ENCODE measurements at places on chromosomes 2 and 18.
A peak's percentile ranks its signal among the peaks of the same experiment; 100 is the strongest.

DNA sequence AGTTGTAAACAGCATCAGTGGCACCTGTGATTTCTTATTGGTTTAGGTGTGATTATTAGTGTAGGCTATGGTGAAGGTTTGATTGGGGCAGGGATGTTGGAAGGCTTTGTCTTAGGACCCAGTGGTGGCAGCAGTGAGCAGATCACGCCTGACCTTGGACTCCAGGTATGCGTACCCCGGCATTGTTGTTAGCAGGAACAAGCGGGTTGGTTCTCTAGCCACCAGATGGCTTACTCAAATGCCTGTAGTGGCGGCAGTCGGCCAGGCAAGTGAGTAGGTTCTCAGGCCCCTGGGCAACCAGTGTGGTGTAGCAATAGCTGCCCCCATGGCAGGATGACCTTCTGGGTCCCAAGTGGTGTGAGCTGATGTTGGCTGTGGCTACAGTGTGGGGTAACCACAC, 558.3 kb downstream of the KCNJ3 start:
- no peak for DNase-seq

GRCh38 chr2:99881901-99882591, 260.3 kb downstream of the AFF3 start:
- DNase-seq, result no peak

DNA sequence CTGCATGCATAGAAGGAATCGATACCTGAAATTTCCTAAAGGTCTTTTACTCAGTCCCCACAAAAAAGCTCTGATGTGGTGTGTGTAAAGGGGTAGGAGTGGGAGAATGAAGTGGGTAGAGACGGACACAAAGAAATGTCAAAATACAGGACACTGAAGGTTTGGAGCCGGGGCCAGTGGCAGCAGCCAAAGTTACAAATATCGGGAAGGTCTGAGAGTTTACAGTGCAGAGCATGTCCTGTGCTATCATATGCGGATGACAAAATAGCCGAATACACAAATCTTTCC, 89.9 kb upstream of the STON1 start:
- DNase-seq, result no peak

DNA sequence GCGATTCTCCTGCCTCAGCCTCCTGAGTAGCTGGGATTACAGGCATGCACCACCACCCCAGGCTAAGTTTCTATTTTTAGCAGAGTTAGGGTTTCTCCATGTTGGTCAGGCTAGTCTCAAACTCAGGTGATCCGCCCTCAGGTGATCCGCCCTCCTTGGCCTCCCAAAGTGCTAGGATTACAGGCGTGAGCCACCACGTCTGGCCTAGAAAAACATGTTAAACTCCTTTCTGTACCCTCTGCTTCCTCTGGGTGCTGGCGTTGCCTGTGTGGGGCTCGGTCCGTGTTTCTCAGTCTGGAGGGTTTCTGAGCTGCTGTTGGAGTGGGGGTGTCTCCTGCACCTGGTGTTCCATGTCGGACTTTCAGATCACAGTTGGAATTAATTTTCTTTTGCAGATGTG, 17.9 kb downstream of the LDLRAD4 start:
- DNase-seq, result no peak

GRCh38 chr18:50788284-50788683, 31.5 kb downstream of the MRO start:
- DNase-seq, result no peak

DNA sequence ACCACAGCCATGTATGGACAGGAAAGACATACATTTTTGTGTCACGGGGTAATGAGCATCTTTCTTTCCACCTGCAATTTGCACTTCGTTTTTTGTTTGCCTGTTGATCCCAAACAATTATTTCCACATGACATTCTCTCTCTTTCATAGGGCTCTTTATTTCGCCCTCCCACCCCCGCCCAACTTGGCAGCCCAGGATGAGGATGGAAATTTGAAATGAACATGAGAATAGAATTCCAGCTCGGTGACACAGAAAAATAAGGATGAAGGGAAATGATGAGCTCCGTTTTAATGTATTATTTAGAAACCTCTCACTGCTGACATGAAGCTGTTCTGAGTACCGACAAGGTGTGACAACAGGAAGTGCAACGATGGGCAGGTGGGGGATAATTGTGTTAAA, 443.3 kb downstream of the SOCS6 start:
- no peak for DNase-seq

- DNase-seq, result no peak
Observed at GRCh38 chr2:225004597-225004996, 37.7 kb downstream of the DOCK10 start.

- no peak for DNase-seq
Observed at GRCh38 chr2:191645434-191646162, 32.3 kb upstream of the NABP1 start.

- DNase-seq, result no peak
Observed at GRCh38 chr2:64913357-64913869, 75.8 kb upstream of the SLC1A4 start.

GRCh38 chr2:237691029-237691907, 63.9 kb downstream of the LRRFIP1 start:
- DNase-seq, result no peak

- DNase-seq, result peak; percentile 24
Observed at GRCh38 chr2:196927376-196928225, 1.1 kb upstream of the PGAP1 start.

GRCh38 chr2:187250137-187250536, 197.9 kb downstream of the CALCRL start:
- no peak for DNase-seq

DNA sequence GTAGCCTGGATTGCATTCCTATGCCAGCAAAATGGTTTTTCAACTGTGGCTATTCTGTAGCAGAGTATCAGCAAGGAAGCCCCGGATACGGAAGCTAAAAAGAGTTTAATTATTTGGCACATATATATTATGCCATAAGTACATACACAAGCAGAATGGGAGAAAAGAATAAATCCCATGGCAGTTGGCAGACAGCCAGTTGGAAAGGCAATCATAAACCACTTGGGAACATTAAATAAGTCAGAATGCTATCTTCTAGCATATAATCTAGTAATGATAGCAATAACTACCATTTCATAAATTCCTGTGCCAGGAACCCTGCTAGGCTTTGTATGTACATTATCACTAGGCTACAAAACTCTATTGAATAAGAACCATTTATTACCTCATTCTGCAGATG, 26.0 kb downstream of the GALNT5 start:
- no peak for DNase-seq

- DNase-seq, result no peak
Observed at GRCh38 chr2:58137221-58137620, 90.6 kb downstream of the VRK2 start.

- DNase-seq, result no peak
Observed at GRCh38 chr2:224405412-224405811, 3.5 kb upstream of the FAM124B start.

GRCh38 chr18:3799515-3799914, 349.5 kb downstream of the TGIF1 start:
- DNase-seq, result no peak

DNA sequence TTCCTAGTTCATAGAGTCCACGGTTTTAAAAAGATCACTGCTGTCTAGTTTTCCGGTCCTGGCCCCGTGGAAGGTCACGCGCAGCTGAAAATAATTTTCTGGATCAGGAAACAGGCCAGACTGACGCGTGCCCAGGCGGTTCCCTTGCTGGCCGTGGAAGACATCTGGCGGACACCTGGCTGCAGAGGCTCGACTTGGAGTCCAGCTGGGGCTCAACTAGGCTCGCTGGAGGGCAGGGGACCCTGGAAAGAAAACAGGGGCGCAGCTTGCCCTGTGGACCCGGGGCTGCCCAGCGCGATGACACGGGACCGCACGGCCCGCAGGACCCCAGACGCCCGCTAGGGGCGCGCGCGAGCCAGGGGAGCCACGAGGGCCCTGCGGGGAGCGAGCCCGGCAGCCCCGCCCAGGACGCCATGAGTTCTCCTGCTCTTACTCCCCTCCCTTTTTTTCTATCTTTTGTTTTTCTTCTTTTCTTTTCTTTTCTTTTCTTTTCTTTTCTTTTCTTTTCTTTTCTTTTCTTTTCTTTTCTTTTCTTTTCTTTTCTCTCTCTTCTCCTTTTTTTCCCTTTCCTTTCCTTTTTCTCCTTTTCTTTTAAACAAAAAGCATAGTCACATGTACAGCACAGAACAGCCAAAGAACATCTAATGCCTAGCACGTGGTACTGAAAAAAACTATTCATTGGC, 43.2 kb upstream of the UBE2F start:
- peak; percentile 83 for DNase-seq

DNA sequence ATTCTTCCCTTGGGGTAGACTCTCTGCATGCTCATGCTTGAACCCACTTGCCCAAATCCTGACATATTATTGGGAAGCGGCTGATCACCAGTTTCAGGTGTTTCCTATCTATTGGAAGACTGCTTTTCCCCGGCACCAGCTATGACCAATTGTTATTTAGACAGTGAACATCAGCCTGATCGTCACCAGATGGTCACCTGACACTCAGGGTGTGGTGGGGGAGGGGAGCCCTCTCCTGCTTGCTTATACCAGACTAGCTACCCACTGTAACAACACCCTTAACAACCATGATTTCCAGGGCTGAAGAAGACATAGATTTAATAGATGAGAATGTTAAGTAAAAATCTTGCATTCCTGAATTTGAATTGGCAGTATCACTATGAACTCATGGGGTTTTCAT, 44.3 kb downstream of the RBM43 start:
- DNase-seq, result no peak

- no peak for DNase-seq
Observed at GRCh38 chr18:54561706-54562267, 29.3 kb upstream of the DYNAP start.

GRCh38 chr2:232013701-232014353, 52.3 kb downstream of the DIS3L2 start:
- no peak for DNase-seq

GRCh38 chr2:224022486-224022885, 16.6 kb downstream of the SERPINE2 start:
- DNase-seq, result no peak

DNA sequence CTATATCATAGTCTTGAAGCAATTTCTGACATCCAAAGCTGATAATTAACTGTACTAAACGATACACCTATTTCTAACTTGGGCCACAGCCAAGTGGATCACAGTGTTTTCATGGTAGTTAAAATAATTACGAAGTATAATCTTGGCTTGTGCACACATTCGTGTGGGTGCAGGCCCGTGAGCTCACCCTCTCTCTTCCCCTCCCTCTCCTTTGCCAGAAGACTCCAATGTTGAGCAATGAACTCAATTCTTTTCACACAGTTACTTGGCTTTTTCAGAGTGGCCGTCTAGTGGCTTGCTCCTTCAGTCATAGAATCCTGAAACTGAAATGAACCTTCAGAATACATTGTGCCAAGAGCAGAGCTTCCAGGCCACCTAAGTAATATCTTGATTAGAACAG, 178.7 kb downstream of the NCKAP5 start:
- DNase-seq, result no peak

- DNase-seq, result no peak
Observed at GRCh38 chr2:196968516-196968915, 42.0 kb upstream of the PGAP1 start.

GRCh38 chr2:241984271-241984655, 114.7 kb downstream of the RTP5 start:
- no peak for DNase-seq
